ENCODE measurements at places on chromosomes 5 and 9.

GRCh38 chr5:72465066-72465465 is 42.1 kb downstream of the ZNF366 start:
- no peak for DNase-seq

- no peak for DNase-seq
These were observed 227.7 kb downstream of the SMARCA2 start for GRCh38 chr9:2242831-2243330.

- no peak for DNase-seq
These were observed 15.9 kb upstream of the RUFY1 start for GRCh38 chr5:179534431-179534830.

- no peak for DNase-seq
These were observed 202.9 kb downstream of the MCTP1 start for GRCh38 chr5:95081982-95082381.

GRCh38 chr5:86917117-86917579 is 299.4 kb downstream of the COX7C start:
- peak; percentile 4 for DNase-seq

GRCh38 chr9:121373011-121373729 is 3.1 kb upstream of the STOM start:
- no peak for DNase-seq

- DNase-seq, result peak; percentile 85
These were observed at the start of gene SEPTIN8 for GRCh38 chr5:132777209-132778069. Gene SEPTIN8 (minus strand): TSS chr5:132777239. CDS start chr5:132777137, 102 bp downstream.

GRCh38 chr5:154298065-154298464 is 107.5 kb downstream of the GALNT10 start:
- no peak for DNase-seq

GRCh38 chr5:21238786-21239185 is 1250.8 kb upstream of the CDH18 start:
- no peak for DNase-seq

DNA sequence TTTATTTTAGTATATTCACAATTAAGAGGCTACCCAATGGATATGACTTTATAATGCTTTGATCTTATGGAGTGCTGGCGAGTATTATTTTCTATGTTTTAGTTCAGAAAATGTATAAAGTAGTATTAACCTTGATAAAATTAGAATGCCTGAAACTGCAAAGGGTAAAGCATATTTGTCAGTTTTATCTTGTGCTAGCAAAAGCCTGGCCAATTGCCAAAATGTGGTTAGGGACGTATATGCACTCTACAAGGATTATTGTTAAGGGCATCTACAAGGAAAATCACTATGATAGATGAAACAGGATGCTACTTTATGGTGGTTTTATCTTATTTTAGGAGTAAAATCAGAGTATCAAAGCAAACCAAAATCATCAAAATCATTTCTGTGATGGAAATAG is 281.7 kb downstream of the CCDC171 start:
- DNase-seq, result no peak

DNA sequence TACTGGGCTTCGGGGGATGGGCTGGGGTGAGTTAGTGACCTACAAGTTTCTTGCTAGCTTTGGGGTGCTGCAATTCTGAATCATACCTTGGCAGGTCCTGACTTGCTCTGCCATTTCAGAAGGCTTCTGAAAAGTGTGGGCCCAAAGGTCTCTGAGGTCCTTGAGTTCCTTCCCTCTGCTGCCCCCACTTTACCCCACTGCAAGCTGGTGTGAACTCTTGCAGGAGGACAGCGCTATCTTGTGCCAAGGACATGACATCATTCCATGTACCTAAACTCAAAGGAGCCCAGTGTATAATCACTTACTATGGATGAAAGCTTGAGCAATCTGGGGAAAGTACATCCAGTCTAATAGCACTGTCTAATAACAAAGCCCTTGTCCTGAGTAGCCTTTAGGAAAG is 157.4 kb downstream of the RMI1 start:
- no peak for DNase-seq

- no peak for DNase-seq
These were observed 36.5 kb upstream of the NTNG2 start for GRCh38 chr9:132125361-132125760.

GRCh38 chr5:159488516-159488915 is 158.2 kb upstream of the IL12B start:
- no peak for DNase-seq

GRCh38 chr5:111741278-111741677 is 15.7 kb downstream of the NREP start:
- DNase-seq, result no peak

DNA sequence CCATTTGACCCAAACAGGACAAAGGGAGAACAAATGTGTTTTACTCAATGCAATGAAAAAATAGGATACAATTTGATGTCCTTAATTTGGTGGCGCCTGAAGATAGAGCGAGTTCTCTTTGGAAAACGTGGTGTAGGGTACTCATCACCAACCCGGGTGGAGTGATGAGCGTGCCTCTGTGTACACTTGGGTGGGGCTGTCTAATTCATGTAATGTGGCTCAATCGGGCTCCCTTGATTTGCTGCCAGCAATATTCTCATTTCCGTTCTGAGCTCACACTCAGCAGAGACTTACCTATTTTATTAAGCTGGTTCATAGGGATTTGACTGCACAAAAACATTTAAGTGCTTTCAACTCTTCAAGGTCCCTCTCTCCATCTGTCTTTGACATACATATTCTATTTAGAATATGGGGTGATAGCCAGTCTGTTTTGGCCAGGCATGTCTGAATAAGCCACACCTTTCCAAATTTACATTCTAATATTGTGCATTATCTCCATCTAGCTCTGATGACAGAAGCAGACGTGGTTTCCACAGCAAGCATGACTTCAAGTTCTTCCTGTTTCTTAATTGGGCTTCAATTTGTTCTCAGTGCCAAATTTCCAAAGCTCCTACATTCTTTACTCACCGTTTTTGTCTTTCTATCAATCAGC is 162.5 kb downstream of the IRX2 start:
- DNase-seq, result no peak

DNA sequence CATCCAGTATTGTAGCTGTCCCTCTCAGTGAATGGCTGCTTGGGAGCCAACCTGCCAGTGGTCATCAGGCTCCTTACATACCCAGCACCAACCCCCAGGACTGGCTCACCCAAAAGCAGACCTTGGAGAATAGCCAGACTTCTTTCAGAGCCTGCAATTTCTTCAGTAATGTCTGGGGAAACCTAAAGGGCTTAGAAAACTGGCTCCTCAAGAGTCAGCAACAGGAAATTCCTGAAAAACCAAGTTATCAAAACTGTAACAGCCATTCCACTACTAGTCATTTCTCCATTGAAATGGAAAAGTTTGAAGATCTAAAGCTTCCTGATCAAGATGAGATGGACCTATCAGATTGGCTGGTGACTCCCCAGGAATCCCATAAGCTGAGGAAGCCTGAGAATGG is 12.3 kb upstream of the STING1 start:
- DNase-seq, result no peak

DNA sequence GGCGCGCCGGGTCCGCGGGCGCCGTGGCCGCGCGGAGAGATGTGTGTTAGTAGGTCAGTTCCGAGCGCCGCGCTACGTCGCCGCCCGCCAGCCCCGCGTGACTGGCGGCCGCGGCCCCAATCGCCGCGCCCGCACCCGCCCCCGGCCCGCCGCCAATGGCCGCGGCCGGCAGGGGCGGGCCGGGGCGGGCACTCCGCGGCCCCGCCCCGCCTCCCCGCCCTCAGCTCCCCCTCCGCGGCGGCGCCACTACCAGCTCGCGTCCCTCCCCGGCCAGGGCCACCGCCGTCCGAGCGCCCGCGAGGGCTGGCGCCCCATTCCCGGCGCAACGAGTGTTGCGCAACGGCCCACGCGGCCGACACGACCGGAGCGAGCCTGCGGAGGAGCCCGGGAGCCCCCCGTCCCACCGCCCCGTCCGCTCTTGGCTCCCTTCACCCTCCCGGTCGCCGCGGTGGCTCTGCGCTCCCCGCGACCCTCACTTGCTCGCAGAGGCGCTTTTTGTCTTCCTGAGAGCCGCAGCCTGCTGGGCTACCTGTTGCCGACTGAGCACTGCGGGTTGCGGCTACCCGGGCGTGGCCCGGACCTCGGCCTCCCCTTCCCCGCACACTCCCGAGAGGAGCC is at the start of gene NFIL3:
Gene NFIL3 (minus strand): TSS at position 48 of the 618 bp plus-strand sequence. CDS start 13,098 bp downstream, outside the sequence.
- DNase-seq, result peak; percentile 79

DNA sequence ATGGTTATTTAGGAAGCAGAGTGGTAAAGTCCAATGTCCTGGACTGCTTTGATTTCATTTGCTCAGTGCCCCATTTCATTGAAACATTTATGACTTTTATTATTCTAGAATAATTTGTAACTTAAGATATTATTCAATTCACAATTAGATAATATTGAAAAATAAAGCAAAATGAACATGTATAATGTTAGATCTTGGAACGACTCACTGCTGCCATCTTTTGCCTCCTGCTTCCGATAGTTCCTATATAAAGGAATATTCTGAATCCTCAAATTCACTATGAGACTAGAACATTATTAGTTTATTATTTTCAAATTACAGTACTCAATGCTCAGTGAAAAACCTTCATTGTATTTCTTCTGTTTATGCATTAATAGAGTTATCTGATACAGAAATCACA is 2.3 kb upstream of the CTNND2 start:
- DNase-seq, result no peak

Data from spinal cord (tissue), 10 donors.